ENCODE measurements at places on chromosomes 3 and 15. TPM values are rescaled to one million over a fixed set of nuclear protein-coding genes. Genes with fewer than 3 reads are reported as not detected.

NPAP1 gene
- not detected for total RNA-seq

ARHGEF26 gene
- 0.33 TPM for total RNA-seq

TRIM42 gene
- not detected for total RNA-seq

MESP1 gene
- 0.14 TPM for total RNA-seq

PROK2 gene
- total RNA-seq = not detected

IGSF10 gene
- 0.05 TPM for total RNA-seq

TTC14 gene
- 40.0 TPM for total RNA-seq

MELTF gene
- total RNA-seq = 1.8 TPM

WNT5A gene
- total RNA-seq = 2.0 TPM

TMEM212 gene
- total RNA-seq = not detected

GCSAM gene
- not detected for total RNA-seq

SLC41A3 gene
- total RNA-seq = 98.2 TPM

C3orf33 gene
- 2.0 TPM for total RNA-seq

NBEAL2 gene
- 30.6 TPM for total RNA-seq

THBS1 gene
- total RNA-seq = 7,970 TPM

CIDEC gene
- not detected for total RNA-seq

GP5 gene
- total RNA-seq = under 0.01 TPM

DUOXA2 gene
- total RNA-seq = not detected

TMEM45A gene
- 9.0 TPM for total RNA-seq

FANCD2OS gene
- total RNA-seq = not detected

WDR93 gene
- total RNA-seq = not detected

FOXB1 gene
- not detected for total RNA-seq

CD200R1L gene
- total RNA-seq = not detected

TUSC7 gene
- not detected for total RNA-seq

CIAO2A gene
- total RNA-seq = 46.6 TPM

LDHAL6B gene
- total RNA-seq = not detected

PCYT1A gene
- total RNA-seq = 70.1 TPM

PP2D1 gene
- total RNA-seq = not detected

CD200R1 gene
- total RNA-seq = not detected

CELF6 gene
- total RNA-seq = 0.17 TPM

NRG4 gene
- 0.05 TPM for total RNA-seq

ARNT2 gene
- 0.34 TPM for total RNA-seq

MORC1 gene
- not detected for total RNA-seq

ANKRD34C gene
- not detected for total RNA-seq

ALS2CL gene
- 8.5 TPM for total RNA-seq

EAF2 gene
- 1.5 TPM for total RNA-seq

LRRC31 gene
- not detected for total RNA-seq

ARL14 gene
- not detected for total RNA-seq

CLDND1 gene
- 260 TPM for total RNA-seq

ITIH3 gene
- total RNA-seq = 0.19 TPM

INSYN1 gene
- total RNA-seq = not detected

PRRT3 gene
- total RNA-seq = 0.84 TPM

GRAMD2A gene
- total RNA-seq = 0.17 TPM

IL17RB gene
- total RNA-seq = not detected

DPPA2 gene
- not detected for total RNA-seq

DOCK3 gene
- total RNA-seq = under 0.01 TPM

Measured in dermis blood vessel endothelial cell (primary cell).